GM04504 (cell line): ENCODE measurements at places on chromosomes 4 and X.

- no peak for DNase-seq
These were observed 111.2 kb upstream of the ZNF827 start for GRCh38 chr4:146049802-146050201.

- no peak for DNase-seq
These were observed 382.9 kb downstream of the RPA4 start for GRCh38 chrX:97266406-97267121.

DNA sequence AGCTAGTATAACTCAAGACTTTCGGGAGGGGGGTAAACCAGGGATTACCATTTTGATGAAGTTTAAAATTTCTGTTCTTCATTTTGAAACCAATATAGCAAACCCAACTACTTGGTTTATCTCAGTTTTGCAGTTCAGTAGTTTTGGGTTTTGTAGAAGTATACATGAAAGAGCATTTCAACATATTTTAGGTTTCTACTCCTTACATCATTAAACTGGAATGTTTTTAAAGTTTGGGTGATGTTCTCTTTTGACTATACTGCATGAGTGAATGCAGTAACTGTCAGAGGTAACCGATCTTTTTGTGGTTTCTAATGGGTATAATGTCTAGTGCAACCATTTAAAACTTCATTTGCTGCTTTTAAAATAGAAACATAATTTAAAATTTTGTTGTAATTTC, 248.3 kb upstream of the MAD2L1 start:
- DNase-seq, result no peak

DNA sequence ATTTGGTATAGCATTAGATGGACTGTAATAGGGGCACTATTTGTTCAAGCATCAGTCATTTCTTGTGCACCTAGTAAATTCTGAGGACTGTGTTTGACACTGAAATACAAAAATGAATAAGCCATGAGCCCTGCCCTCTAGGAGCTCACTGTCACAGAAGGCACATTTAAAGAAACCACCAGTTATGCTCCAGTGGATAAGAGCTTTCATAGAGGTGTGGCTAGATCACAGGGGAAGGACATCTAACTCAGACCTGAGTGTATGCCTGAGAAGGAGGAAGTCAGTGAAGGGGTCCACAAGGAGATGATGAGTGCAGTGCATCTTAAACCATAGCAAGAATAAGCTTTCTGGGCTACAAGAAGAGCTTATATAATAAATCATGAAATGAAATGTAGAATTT, 40.1 kb downstream of the BTC start:
- no peak for DNase-seq

DNA sequence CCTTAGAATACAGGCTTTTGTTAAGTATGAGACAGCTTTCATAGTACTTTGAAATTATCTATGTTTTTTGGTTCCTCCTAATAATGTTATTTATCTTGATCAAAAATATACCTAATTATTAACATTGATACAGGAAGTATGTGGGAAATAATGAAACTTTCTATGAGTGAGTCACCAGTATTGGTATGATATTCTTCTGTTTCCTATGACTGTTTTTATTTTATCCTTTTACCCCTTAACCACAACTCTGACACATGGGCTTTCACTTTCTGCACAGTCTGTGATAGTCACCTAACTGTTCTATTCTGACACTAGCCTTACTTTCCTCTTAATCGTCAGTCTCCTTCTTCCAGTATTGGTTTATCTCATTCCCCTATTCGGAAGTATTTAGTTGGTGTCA, 4.7 kb downstream of the THAP9 start:
- DNase-seq, result no peak

- no peak for DNase-seq
These were observed 226.1 kb downstream of the SPCS3 start for GRCh38 chr4:176545872-176546271.

- DNase-seq, result no peak
These were observed 308.7 kb downstream of the DCTD start for GRCh38 chr4:182608525-182608924.

DNA sequence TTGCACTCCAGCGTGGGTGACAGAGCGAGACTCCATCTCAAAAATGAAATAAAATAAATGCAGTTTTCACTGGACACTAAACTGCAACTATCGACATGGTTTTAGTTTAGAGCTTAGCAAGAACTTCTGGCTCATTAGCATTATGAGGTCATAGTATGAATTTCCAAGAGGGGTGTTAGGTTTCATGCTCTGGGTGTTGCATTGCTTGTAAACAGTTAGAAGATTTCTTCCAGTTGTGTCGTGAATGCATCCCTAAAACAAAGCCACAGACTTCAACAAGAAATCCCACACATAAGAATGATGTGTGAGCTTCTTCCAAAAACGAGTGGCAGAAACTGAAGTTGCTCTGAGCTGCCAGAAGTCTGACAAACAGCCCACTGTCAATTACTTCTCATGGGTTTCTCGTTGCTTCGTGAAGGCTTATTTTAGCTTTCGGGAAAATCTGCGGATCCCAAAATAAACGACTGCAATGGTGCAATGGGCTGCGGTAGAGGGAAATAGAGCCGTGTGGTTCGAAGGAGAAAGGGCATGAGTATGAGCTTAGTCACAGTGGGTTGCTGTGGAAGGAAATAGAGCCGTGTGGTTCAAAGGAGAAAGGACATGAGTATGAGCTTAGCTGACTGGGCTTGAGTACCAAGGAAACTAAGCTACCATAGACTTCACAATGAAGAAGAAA, 354.9 kb downstream of the DHRSX start:
- no peak for DNase-seq

DNA sequence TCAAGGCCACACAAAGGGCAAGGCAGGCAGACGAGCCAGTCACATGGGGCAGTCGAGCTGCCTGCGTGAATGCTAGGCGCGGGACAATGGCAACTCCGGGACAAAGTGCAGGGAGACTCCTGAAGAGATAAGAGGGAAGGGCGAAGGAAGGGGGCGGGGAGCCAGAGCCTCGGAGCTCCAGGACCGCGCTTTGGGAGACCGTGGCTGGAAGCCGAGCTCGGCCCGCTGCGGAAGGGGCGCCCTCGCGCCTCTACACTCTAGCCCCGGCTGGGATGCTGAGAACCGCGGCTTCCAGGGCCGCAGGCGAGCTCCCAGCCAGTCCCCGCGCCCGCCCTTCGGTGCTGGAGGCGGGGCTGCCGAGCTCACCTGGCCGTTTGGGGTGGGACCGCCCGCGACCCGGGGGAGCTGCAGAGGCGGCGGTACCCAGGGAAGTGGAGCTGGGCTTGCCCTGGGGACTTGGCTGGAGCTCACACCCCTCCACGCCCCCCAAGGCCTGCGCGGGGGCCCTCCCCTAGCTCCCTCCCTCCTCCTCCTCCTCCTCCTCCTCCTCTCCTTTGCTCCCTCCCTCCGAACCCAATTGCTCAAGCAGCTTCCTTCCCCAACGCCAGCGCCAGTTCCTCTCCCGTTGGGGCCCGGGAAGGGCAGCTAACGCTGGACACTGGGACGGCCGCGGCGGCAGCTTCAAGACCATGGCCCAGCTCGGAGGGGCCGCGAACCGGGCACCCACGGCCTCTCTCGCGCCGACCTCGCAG, at the start of gene SOWAHD:
TSS of gene SOWAHD (plus strand) at position 610 of the 752 bp plus-strand sequence. CDS start at position 690, 80 bp downstream.
- no peak for DNase-seq

DNA sequence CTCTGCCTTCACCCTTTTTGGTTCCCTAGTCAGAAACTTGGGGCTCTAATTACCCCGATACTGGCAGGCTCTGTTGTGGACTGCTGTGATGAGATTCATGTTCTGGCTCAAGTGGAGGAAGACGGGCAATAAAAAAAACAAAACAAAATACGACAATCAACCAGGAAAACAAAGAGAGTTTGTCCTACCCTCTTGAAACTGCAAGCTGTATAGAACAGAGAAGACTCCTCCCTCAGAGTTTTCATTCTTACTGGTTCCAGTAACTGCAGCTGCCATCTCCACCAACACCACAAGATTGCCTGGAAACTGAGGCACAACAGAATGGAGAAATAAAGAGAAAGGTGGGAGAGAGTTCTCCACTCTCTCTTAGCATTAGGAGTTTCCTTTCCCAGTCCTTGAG, 11.1 kb upstream of the IL1RAPL1 start:
- no peak for DNase-seq

DNA sequence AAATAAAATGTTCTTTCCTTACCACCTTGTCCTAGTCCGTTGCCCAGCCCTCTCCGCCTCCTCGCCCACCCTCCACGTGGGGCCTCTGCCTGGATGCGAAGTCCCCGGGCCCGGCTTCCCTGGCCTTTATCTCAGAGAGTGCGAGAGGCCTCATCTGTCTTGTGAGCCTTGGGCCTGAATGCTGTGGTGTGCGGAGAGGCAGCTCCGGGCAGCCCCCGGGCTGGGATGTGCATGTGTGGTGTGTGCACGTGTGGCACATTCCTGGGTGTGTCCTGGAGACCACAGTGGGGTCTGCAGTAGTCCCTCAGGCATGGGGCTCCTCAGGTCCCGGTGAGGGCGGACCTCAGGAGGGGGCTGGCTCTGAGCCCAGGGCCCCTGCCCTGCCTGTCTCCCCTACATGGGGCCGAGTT, 31.4 kb downstream of the DOK7 start:
- no peak for DNase-seq

DNA sequence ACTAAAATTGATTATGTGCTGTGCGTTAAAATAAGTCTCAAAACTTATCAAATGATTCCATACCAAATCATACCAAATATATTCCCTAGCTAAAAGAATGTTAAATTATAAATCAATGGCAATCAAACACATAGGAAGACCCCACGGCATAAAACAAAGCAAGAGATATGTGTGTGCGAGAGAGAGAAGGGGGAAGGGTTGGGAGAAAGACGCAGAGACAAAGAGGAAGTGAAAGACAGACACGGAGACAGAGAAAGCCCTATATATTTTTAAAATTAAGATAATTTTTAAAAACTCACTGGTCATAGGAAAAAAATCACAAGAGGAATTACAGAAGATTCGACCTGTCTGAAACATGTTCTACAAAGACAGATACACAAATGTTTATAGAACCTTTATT, 371.4 kb downstream of the NLGN4X start:
- DNase-seq, result no peak

DNA sequence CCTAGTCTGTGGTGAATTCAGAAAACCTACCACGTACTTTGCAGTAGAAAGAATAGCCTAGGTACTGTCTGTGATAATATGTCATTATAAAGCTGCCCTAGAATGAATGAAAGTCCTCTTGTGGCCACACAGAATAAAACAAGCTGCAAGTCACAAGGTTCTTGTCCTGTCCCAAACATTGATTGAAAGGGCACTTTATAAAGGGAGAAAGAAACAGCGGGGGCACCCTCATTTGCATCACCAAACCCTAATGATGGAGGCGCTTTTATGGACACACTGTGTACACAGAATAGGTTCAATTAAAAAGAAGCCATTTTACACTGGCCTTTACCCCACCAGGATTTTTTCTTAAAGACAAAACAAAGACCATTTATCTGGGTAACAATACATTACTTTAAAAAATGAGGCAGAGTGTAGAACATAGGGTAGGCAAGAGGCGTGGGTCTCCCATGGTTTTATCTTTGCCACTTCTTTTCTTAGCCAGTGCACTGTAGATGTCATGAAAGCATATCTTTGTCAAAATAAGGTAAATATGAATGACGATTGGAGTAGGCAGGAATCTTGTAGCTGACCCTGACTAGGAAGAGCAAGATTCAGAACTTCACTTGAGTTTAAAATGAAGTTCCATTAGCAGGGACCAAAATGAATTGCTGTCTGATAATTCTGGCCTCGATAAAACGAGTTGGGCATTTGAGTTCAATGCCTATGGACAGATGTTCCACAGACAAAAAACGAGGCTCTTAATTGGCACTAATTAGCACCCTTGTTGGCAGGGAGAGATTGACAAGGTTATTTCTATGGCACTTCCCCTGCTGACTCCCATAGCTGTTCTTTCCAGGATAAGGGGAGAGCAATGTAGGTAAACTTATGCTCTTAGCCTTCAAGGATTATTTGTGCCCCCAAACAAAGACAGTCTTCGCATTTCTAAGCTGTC, 365.1 kb downstream of the AFF2 start:
- DNase-seq, result no peak

GRCh38 chrX:123169247-123169901, 14.7 kb upstream of the GRIA3 start:
- no peak for DNase-seq

DNA sequence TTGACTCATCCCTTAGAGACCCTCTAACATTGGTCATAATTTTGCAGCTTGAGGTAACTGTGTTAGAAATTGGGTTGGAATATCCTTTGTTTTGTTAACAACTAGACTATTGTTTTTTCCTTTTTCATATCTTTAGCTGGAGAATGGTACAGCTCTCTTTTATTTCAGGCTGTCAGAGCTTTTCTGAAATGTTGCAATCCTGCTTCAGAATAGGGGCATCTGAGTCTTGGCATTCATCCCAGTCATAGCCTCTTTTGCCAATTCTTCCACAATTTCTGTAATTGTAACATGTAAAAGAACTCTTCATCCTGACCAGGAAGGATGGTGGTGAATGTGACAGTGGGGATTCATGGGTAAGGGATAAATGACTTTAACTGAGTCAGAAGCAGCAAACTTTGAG, 128.7 kb downstream of the FHIP1A start:
- no peak for DNase-seq

GRCh38 chrX:137143864-137144263, 110.1 kb upstream of the GPR101 start:
- DNase-seq, result no peak

GRCh38 chr4:105509714-105510113, 35.9 kb upstream of the PPA2 start:
- no peak for DNase-seq

DNA sequence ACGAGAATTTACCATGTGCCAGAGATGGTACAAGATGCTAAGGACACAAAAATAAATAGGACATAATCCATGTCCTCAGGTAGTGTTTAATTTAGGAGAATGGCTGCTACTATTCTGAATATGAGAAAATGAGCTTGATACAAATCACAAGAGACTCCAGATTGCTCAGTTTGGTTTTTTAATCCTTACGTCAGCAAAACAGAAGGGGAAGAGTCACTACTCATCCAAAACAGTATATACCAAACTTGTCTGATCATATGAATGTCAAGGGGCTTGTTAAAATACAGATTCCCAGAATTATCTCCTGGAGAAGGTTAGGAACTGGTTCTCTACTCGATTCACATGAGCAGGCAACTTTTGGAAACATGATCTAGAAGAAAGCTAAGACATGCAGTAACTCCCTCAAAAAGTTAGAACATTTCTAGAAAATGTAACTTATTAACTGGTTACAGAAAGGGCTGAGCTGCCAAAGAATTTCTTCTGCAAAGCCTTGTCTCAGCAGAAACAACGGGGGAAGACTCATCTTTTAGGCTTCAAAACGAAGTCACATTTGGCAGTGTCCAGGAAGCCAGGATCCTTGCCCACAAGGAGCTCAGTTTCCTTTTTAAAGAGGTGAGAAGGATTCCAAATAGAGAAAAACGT, 3.4 kb downstream of the AIFM1 start:
- DNase-seq, result no peak

GRCh38 chr4:133624744-133625143, 475.6 kb downstream of the PCDH10 start:
- no peak for DNase-seq

DNA sequence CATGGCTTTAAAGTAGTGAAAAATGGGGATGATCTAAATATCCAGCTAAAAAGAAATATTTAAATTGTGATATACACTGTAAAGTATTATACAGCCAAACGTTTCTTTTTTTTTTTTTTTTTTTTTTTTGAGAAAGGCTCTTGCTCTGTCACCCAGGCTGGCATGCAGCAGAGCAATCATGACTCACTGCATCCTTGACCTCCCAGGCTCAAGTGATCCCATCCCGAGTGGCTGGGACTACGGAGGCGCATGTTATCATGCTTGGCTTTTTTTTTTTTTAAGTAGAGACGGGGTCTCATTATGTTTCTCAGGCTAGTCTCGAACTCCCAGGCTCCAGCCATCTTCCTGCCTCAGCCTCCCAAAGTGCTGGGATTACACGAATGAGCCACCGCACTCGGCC, 17.1 kb downstream of the SMIM14 start:
- peak; percentile 51 for DNase-seq
